ENCODE measurements at places on chromosomes 5 and 9.

- DNase-seq = no peak
These were observed 3.9 kb downstream of the MAMDC4 start for GRCh38 chr9:136856079-136856476.

GRCh38 chr5:10484774-10485141, 43.1 kb downstream of the ROPN1L start:
- DNase-seq = no peak

GRCh38 chr9:137972988-137973470, 95.4 kb downstream of the CACNA1B start:
- DNase-seq = no peak

- DNase-seq = no peak
These were observed 39.9 kb downstream of the PAX5 start for GRCh38 chr9:36993933-36994764.

Data from effector CD8-positive, alpha-beta T cell (primary cell).